ENCODE measurements at places on chromosomes 12 and 14. TPM values are rescaled to one million over a fixed set of nuclear protein-coding genes. Genes with fewer than 3 reads are reported as not detected.

The PPP1R36 gene
- total RNA-seq: 2.3 TPM

The RAB3IP gene
- total RNA-seq: 77.0 TPM

The SLC38A1 gene
- total RNA-seq: 60.3 TPM

The KCNJ8 gene
- total RNA-seq: 14.6 TPM

The PDE6H gene
- not detected for total RNA-seq

The UNC79 gene
- total RNA-seq: 0.25 TPM

The KRT86 gene
- 1.1 TPM for total RNA-seq

The GPHN gene
- 57.6 TPM for total RNA-seq

The HOXC9 gene
- not detected for total RNA-seq

DNA sequence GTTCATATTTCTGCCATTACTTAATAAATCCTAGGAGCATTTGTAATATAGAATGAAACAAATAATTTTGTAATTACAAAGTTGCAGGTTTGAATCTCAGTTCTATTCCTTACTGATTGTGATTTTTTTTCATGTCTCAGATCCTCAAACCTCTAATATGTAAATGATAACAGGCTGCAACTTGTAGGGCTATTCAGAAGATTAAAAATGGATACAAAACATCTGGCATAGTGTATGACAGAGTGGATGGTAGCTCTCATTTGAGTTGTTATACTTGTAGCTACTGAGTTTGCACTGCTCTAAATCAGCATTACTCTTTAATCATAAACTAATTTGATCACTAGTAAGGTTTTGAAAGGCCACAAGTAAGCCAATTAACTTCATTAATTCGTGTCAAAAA, 406.3 kb upstream of the MGAT4C start:
- no peaks in the 10 kb centered on the region for H3K36me3 ChIP-seq
- no peaks in the 10 kb centered on the region for H3K4me1 ChIP-seq
- no peak overlapping the region for H3K27ac ChIP-seq
- H3K27me3 ChIP-seq: no peaks in the 10 kb centered on the region
- DNase-seq: no peak

DNA sequence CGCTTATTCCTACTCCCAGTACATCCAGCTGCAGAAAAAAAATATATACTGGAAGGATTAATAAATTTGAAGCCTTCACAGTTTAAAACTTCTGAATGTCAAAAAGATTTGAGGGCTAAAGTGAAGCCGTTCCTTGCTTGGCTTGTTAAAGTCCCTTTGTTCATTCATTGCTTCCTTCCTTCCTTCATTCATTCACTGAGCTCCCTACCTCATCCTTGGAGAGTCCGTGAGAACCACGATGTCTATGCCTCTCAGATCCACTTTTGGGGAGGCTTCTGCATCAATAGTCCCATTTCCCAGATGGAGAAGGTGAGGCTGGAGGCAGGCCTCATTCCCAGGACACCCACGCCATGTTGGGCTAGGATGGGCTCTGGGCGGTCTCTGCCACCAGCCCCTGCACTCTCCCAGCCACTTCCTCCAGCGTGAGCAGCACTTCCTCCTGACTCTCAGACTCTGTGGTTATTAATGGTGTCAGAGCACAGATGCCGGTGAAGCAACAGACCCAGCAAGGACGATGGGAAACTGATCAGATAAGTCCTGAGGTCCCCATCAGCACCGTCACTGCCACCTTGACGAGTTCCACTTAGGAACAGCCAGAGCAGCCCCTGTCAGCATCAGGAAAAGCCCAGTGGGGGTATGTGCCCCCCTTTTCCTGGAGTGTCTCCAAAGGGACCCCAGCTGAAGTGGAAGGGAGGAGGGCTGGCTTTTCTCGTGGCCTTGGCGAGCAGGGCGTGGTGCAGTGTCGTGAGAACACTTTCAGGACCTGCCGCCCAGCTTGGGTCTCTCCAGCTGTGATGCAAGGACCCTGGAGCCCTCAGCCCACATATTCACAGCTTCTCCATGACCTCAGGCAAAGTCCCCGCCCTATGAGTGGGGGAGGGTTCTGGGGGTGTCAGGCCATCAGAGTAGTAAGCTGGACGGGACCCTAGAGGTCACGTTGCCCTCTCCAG, 21.2 kb downstream of the ASB2 start:
- no peaks in the 10 kb centered on the region for H3K36me3 ChIP-seq
- DNase-seq: peak; percentile 11
- H3K27ac ChIP-seq: peak overlapping the region; percentile 83
- no peak overlapping the region for H3K4me3 ChIP-seq

DNA sequence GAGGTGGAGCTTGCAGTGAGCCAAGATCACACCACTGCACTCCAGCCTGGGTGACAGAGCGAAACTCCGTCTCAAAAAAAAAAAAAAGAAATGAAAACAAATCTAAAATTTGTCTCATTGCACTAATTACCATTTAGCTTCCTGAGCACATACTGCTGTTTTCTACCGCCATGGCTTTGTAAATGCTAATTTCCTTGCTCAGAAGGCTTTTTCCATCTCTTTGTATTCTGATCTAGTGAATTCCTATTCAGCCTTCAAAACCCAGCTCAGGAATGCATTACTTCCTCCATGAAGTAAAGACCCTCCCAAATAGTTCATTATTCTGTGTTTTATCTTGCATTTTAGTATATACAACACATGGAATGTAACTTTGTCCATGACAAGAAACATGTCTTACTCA, 33.6 kb downstream of the CEP83 start:
- H3K27ac ChIP-seq: no peak overlapping the region
- no peak overlapping the region for H3K4me3 ChIP-seq
- no peak for DNase-seq
- no peaks in the 10 kb centered on the region for H3K27me3 ChIP-seq
- H3K4me1 ChIP-seq: peaks cover 10% of the 10 kb centered on the region
- no peaks in the 10 kb centered on the region for H3K36me3 ChIP-seq

- H3K4me3 ChIP-seq: no peak overlapping the region
- no peak for DNase-seq
- H3K27me3 ChIP-seq: no peaks in the 10 kb centered on the region
- no peaks in the 10 kb centered on the region for H3K36me3 ChIP-seq
- H3K4me1 ChIP-seq: peaks cover 17% of the 10 kb centered on the region
These were observed 36.8 kb downstream of the ZFP36L1 start for GRCh38 chr14:68756000-68756481.

GRCh38 chr14:59376686-59377085, 88.5 kb downstream of the GPR135 start:
- H3K36me3 ChIP-seq: no peaks in the 10 kb centered on the region
- H3K4me1 ChIP-seq: no peaks in the 10 kb centered on the region
- DNase-seq: peak; percentile 93
- H3K4me3 ChIP-seq: no peak overlapping the region
- H3K27ac ChIP-seq: no peak overlapping the region

DNA sequence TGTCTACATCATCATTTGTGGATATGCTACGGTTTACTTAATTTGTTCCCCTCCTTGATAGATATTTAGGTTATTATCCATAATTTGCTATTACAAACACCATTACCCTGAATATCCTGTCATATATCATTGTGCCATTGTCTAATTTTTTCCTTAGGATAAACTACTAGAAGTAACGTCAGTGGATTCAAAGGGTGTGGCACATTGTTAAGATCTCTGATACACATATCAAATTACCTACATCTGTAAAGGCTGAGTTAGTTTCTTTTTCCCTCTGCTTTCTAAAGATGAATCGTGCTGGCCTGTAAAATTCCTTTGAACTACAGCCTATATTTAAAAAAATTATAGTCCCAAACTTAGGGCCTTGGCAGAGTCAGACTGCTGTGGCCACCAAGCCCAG, 53.9 kb upstream of the STRN3 start:
- no peaks in the 10 kb centered on the region for H3K27me3 ChIP-seq
- H3K4me3 ChIP-seq: no peak overlapping the region
- H3K27ac ChIP-seq: no peak overlapping the region
- DNase-seq: no peak

DNA sequence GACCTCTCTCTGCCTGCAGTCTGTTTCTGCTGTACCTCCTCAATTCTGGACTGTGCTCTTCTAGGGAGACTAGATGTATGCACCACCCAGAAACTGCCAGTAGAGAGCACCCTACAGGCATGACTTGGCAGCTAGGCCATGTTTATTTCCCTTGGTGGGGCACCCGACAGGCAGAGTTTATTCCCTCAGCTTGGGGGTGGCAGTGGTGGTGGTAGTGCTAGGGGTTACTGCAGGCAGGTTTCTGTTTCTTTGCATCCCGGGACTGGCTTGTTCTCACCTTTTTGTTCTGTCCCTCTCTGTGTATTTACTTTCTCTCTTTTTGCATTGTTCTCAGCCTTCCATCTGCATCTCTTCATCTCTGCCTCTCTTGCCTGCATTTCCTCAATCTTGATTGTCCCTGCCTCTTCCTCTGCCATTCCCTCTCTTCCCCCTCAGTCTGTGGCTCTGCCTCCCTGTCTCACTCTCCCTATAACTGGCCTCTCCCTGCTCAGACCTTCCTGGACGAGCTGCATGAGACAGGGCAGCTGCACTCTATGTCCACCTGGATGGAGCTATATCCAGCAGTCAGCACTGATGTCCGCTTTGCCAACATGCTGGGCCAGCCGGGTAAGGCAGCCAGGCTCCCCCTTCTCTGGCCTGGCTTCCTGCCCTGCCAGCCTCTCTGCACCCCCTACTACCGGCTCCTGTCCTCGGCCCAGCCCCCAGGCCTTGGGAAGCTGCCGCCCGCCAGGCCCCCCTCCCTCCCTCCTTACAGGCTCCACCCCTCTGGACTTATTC, 13.8 kb downstream of the PRPF40B start:
- peak; percentile 88 for DNase-seq
- no peaks in the 10 kb centered on the region for H3K4me1 ChIP-seq
- H3K4me3 ChIP-seq: no peak overlapping the region
- H3K27me3 ChIP-seq: no peaks in the 10 kb centered on the region

DNA sequence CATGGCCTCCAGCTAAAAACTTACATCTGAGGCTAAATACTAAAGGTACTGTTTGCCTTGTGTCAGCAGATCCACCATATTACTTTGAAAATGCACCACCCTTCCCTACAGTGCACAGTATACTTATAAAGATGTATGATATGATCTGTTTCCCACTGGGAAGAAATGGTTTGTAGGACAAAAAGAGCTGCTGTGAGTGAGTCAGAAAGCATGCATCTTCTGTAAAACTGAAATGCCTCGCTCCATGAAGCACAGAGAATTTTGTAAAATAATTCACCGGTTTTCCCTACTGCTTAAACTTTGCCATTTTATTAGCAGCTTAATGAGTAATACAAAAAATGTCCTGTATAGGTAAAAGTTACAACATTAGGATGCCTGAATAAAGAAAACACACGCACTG, 68.8 kb downstream of the MDGA2 start:
- no peak overlapping the region for H3K4me3 ChIP-seq
- H3K36me3 ChIP-seq: no peaks in the 10 kb centered on the region
- DNase-seq: no peak

GRCh38 chr12:94532490-94533422, 73.1 kb upstream of the CEP83 start:
- peak; percentile 85 for DNase-seq
- no peaks in the 10 kb centered on the region for H3K36me3 ChIP-seq
- no peak overlapping the region for H3K27ac ChIP-seq
- no peak overlapping the region for H3K4me3 ChIP-seq
- H3K4me1 ChIP-seq: peaks cover 1% of the 10 kb centered on the region

GRCh38 chr12:6347367-6348338, 5.8 kb upstream of the TNFRSF1A start:
- H3K4me3 ChIP-seq: no peak overlapping the region
- H3K36me3 ChIP-seq: no peaks in the 10 kb centered on the region
- H3K27me3 ChIP-seq: no peaks in the 10 kb centered on the region
- peak overlapping the region; percentile 81 for H3K27ac ChIP-seq

DNA sequence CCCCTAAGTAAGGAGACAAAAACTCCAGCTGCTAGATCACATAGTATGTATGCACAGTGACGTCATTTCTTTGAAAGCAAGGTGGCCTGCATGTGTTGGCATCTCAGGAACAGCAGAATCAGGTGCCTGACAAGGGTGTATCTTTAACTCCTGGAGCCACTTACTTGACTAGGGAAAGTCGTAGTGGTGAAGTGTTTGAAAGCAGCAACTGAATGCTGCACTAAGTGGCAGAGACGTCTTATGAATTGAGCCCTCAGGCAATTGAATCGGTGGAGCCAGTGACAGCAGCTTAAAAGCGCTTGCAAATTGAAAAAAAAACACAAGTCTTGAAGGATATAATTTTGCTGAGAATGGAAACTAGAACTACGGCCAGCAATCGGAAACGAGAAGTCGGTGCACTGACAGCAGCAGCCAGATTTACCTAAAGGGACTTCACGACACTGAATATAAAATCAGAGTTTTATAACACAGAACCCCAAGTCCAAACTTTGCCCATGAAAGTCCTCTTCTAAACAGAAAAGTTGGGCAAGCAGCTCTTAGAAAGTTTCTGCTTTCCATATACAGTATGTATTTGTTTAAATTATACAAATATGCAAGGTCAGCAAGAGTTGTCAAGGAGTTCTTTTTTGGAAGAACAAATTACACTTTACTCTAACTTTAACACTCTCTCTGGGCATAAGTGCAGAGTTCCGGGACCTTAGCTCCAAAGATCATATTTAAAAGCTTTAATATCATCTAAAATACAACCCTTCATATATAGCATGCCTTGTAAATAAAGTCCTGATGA, 1.1 kb downstream of the IGF1 start:
- H3K4me3 ChIP-seq: no peak overlapping the region
- peaks cover 11% of the 10 kb centered on the region for H3K4me1 ChIP-seq
- H3K27ac ChIP-seq: peak overlapping the region; percentile 52
- H3K36me3 ChIP-seq: no peaks in the 10 kb centered on the region

DNA sequence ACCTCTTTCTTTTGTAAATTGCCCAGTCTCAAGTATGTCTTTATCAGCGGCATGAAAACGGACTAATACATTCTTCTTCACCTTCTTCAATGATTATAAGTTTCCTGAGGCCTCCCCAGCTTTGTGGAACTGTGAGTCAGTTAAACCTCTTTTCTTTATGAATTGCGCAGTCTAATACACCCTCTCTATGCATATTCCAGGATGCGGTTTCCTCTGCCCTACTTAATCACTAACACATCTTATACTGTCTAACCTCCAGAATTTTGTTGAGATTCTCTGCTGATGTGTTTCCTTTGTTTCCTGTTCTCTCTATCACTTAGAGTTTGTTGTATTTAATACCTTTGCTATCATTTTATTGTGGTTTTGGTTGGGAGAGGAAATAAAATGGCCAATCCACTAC, 145.4 kb downstream of the AEBP2 start:
- H3K36me3 ChIP-seq: peaks cover 1% of the 10 kb centered on the region
- no peaks in the 10 kb centered on the region for H3K4me1 ChIP-seq
- no peak overlapping the region for H3K27ac ChIP-seq
- no peaks in the 10 kb centered on the region for H3K27me3 ChIP-seq
- H3K4me3 ChIP-seq: no peak overlapping the region
- DNase-seq: no peak

GRCh38 chr12:113424915-113425823, 3.0 kb downstream of the SDSL start:
- no peak overlapping the region for H3K27ac ChIP-seq
- H3K4me1 ChIP-seq: no peaks in the 10 kb centered on the region
- H3K27me3 ChIP-seq: no peaks in the 10 kb centered on the region
- no peaks in the 10 kb centered on the region for H3K36me3 ChIP-seq
- H3K4me3 ChIP-seq: no peak overlapping the region
- DNase-seq: peak; percentile 40

- H3K27ac ChIP-seq: no peak overlapping the region
- no peaks in the 10 kb centered on the region for H3K27me3 ChIP-seq
- H3K4me1 ChIP-seq: no peaks in the 10 kb centered on the region
- no peak overlapping the region for H3K4me3 ChIP-seq
- no peaks in the 10 kb centered on the region for H3K36me3 ChIP-seq
- no peak for DNase-seq
These were observed 269.6 kb upstream of the AMIGO2 start for GRCh38 chr12:47349137-47350061.

Measured in lung (tissue), 17 donors.